ENCODE measurements at places on chromosomes 16 and 17.

DNA sequence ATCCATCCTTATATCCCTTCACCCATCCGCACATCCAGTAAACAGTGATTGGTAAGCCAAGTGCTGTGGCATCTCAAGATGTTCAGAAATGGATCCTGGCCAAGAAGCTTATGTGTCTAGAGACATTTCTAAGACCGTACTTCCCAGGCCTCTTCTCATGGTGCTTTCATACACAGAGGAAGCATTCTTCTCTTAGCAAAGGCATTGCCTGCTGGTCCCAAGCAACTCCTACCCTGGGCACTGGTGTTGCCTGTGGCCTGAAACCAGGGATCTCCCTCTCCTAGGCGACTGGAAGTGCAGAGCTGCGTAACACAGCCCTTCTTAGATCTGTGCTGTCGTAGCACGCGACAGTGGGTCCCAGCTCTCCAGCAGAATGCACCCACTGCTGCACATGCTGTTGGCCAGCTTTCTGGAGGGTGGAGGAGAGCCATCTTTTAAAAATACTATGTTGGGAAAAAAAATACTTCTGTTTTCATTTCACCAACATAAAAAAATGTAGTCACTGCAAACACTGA lies 182.9 kb downstream of the CCDC182 start:
- no peak for DNase-seq

GRCh38 chr16:47465919-47466630 lies 4.9 kb downstream of the PHKB start:
- DNase-seq, result no peak

GRCh38 chr17:77462090-77462489 lies 321.3 kb downstream of the SEC14L1 start:
- no peak for DNase-seq

DNA sequence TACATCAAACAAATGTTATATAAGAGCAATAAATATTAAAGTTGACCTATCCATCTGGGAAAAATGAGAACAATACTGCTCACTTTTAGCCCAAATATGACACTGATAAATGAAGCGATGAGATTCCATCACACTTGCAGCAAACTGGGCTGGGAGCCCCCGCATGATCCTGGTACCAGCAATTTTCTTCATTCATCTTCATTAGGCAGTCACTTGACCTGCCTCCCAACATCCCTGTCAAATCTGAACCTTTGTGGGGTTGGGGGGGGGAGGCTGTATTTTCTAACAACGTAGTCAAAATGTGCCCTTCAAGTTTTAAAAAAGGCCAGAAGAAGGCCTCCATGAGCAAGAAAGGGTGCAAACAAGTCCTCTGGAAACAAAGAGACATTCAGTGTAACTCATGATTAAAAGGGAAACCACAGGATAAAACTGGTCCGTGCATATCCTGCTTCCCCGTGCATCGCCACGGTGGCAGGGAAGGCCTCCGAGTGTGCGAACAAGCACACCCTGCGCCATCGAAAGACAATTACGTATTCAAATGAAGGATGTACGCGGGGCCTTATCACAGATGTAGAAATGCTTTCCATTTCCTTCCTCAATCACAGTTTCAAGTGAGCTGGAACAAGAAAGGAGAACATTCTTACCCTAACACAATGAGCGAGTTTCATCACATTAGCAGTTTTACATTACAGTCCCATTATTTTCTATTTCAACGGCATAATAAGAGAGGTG lies 48.4 kb downstream of the TOX3 start:
- no peak for DNase-seq

- no peak for DNase-seq
Measured at GRCh38 chr16:70592106-70592571, 54.2 kb upstream of the IL34 start.

DNA sequence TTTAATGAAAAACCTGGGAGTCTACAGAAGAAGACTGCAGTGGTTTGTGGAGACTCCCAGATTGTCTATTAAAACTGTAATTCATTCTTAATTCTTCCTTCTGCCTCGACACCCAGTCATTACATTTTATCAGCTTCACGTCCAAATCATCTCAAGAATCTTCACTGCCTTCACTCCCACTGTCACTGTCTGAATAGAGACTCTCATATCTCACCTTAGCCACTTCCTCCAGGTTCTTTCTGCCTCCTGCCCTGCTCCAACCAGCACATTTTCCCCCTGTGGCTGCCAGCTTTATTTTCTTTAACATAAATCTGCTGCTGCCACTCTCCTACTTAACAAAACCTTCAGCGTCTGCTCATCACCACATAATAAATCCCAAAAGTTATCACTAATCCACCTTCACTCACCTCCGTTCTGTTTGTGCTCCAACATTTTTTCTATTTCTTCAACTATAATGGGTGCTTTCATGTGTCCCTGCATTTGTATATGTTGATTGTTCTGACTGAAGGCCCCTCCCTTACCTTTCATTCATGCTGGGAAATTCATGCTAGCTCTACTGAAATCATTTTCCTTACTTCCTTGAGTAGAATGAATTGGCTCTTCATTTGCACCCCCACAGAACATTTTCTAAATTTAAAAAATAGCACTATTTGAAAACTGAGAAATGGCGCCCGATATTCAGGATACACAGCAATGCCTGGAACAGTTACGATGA lies 38.9 kb downstream of the KCNJ2 start:
- no peak for DNase-seq

DNA sequence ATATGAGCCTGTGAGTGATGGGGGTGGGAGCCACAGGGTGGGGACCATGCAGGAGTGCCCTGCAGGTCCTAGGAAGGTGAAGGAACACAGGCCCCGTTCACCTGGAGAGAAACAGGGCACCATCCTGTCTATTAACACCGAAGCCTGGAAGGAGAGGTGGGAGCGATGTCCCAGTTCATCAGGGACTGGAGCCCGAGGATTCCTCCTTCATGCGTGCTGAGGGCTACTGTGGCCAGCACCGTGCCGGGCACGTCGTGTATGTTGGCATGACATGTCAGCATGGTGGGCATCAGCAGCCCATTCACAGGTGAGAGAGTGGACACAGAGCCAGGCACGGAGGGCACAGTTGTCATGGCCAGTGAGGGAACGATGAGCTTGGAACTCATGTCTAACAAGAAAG lies 1.4 kb downstream of the WFIKKN2 start:
- no peak for DNase-seq

GRCh38 chr17:691423-691822 lies 23.2 kb downstream of the VPS53 start:
- DNase-seq, result no peak

GRCh38 chr17:80962356-80963329 lies 29.0 kb upstream of the CHMP6 start:
- DNase-seq, result no peak
